Hypothalamus (tissue), 51 donors: ENCODE measurements at places on chromosomes 5 and 9.

- no peak for DNase-seq
Observed at GRCh38 chr9:7376833-7377232, 422.7 kb downstream of the DMAC1 start.

- DNase-seq: no peak
Observed at GRCh38 chr9:110336363-110336762, 1.3 kb downstream of the TXNDC8 start.

DNA sequence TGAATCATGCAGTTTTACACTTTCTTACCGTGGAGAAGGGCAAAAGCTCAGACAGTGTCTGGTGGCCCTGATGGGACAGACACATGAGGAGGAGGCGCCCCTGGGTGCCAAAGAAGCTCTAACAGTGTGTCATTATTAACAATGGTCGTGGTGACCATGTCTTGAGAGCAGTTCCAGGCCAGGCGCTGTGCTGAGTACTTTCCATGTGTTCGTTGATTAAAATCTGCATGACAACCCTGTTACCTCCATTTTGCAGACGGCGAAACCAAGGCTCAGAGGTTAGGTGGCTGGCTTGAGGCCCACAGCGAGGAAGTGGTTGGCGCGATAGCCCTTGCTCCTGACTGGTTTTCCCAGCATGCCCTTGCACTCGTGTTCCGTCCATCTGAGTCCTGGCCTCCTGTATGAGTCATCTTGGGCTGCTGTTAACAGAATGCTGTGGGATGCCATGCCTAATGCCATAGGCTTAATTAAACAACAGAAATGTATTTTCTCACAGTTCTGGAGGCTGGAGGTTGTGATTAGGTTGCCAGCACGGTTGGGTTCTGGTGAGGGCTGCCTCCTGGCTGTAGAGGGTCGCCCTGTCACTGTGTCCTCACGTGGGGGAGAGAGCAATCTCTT is 92.0 kb downstream of the AMBP start:
- DNase-seq: no peak

GRCh38 chr9:33498387-33498786 is 24.7 kb upstream of the NOL6 start:
- DNase-seq: no peak

GRCh38 chr9:136051453-136051836 is 43.6 kb downstream of the NACC2 start:
- DNase-seq: peak; percentile 75

GRCh38 chr9:4859035-4859434 is 66.3 kb downstream of the RCL1 start:
- no peak for DNase-seq

DNA sequence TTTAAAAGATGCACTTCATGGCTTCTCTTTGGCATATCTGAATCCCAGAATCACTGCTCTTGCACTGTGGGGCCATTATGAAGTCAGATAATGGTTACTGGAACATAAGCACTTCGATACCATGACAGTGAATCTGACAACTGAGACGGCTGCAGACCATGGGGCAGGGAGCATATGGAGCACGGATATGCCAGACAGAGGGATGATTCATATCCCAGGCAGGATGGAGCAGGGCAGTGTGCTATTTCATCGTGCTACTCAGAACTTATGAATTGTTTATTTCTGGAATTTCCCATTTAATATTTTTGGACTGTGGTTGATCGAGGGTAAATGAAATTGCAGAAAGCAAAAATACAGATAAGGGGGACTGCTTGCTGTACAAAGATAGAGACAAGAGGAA is 145.0 kb downstream of the EGFLAM start:
- DNase-seq: no peak

- no peak for DNase-seq
Observed at GRCh38 chr9:126981218-126981617, 66.6 kb downstream of the RALGPS1 start.

GRCh38 chr5:36590513-36591286 is 15.7 kb upstream of the SLC1A3 start:
- DNase-seq: no peak

DNA sequence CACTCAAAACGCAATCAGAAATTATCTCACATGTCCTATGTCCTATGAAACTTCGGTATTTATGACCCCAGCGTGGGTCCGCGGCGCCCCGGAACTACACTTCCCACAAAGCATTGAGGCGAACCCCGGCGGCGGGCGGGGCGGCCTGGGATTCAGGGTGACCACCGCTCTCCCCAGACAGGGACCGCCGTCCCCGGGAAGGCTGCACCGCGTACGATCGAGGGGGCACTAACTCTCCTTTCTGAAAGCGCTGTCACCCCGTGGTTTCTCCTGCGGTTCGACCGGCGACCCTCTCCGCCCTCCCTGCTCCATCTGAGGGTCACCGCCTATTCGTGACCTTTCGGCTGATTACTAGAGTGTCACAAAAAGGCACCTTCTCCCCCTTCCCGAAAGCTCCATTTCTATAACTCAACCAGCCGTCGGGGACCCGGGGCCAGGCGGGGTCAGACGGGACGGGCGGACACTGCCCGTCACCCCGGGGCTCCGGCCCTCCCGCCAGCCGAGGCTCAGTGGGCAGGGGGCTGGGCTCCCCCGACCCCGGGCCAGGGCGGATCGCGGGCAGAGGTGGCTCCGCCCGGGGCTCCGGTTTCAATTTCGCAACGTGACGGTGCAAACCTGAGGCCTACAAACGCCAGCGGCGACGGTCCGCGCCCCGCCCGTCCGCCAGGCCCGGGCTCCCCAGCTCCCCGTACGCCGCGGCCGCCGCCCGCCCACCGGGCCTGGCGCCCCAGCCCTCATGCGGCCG is 1.3 kb downstream of the ECPAS start:
- DNase-seq: peak; percentile 59

- DNase-seq: no peak
Observed at GRCh38 chr9:93182572-93182971, 1.4 kb upstream of the WNK2 start.

GRCh38 chr5:141172381-141173204 is at the start of gene PCDHB7:
PCDHB7 (plus strand) TSS chr5:141172644; CDS start chr5:141172836, 192 bp downstream.
- DNase-seq: no peak

DNA sequence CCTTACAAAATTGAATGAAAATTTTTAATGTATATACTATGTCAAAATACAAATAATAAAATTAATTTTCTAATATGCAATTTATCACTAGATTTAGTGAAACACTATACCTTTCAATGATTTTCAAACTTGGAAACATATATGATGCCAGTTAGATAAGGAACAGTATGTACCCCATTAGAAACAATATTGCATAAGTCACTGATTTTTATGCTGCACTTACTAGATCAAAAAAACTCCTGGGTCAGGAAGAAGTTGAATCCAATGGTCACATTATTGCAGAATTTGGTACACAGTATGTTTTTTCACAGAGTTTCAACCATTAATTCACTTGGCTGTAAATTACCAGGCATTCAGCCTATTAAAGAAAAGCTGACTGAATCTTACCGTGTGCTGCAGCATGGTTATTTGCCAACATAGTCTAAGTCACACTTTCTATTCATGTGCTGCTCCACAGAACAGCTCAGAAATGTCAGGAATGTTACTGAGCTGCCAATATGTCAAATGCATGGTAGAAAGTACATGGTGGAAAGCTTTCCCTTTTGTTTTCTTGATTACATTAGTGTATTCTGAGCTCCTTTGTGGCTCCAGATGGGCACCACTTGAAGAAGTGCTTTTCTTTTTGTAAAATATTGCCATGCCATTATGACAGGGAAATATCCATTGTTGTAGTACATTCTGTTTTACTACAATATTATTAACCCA is 9.9 kb upstream of the PRR16 start:
- no peak for DNase-seq

DNA sequence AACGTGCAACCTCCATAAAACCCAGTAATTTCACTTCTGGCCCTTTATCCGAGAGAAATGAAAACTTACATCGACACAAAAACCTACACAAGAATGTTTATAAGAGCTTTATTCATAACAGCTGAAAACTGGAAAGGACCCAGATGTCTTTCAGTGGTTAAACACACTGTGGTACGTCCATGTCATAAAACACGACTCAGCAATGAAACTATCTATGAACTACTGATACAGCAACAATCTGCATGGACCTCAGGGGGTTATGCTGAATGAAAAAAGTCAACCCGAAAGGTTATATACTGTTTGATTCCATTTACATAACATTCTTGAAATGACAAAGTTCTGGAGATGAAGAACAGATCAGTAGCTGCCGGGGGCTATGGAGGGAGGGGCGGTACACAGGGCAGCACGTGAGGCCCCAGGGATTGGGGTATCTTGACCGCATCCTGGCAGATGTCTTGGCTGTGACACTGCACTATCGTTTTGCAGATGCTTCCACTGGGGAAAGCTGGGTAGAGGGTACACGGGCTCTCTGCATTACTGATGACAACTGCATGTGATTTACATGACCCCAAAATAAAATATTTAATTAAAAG is 4.1 kb downstream of the CCDC127 start:
- DNase-seq: no peak

GRCh38 chr9:14315875-14316601 is 2.1 kb upstream of the NFIB start:
- DNase-seq: no peak

DNA sequence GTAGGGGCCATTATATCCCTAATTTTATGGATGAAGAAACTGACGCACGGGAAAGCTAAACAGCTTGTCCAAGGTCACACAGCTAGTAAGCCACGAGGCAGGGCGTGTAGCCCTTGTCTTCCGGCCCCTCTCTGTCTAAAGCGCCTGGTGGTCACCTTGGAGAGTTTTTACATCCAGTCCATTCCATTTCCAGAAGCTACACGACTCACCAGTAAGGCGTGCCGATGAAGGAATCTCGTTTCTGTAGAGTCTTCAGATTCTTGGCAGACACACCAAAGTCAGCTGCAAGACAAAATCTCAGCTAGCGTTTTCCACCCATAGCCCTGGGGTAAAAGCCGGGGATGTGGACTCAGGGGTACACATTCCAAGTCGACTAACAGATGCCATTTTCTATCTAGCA is 80.5 kb downstream of the STK10 start:
- no peak for DNase-seq

GRCh38 chr5:73757416-73757815 is 131.4 kb downstream of the ARHGEF28 start:
- DNase-seq: no peak

DNA sequence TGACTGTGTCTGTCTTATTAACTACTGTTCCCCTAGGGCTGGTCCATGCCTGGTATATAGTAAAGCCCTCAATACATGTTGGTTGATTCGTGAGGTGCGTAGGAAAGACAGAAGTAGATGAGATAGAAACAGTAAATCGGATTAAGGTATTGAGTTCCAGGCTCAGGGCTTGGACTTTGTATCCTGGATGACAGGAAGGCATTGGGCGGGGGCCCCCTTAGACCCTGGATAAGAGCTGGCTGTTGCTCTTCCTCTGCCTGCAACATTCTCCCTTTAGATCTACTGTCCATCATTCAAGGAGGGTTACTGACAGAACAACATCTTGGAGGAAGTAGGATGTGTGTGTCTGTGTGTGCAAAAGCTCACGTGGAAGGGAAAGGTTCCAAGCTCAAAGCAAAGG is 31.2 kb upstream of the CTNNA1 start:
- no peak for DNase-seq

- no peak for DNase-seq
Observed at GRCh38 chr5:139475865-139476617, 5.2 kb downstream of the SMIM33 start.

DNA sequence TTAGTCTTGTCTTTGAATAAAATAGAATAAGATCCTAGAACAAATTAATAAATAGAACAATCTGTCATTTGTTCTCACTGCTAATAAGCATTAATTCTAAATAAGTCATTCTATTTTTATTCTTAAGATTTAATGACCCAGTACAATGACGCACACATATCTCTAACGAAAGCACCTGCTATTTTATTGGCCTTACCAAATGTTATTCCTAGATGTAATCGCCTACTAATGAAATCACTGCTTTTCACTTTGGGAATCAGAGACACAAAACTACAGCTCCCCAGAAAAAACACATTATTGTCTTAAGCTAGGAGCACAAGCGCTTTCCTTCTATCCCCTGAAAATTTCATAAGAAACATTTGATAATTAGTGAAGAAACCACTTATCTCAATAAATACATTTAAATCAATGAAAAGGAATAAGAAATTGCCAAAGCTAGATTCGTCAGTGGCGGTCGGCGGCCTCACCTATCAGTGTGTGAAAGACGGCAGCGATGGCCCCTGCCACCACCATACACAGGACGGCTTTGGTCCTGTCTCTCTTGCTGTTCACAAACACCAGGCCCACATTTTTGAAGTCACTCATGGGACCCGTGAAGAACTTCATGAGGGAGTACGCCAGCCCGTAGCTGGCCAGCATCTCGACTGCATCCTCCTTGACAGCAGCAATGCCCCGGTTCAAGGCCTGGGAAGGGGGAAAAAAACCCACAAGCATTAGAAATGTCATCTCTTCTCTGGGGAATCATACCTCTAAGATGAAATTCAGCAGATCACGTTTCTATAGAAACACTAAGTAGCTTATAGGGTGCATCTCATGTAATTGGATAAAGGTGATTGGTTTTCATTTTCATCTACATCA is 102.8 kb downstream of the ANKH start:
- no peak for DNase-seq

GRCh38 chr5:154513669-154514084 is 35.6 kb upstream of the HAND1 start:
- DNase-seq: no peak

DNA sequence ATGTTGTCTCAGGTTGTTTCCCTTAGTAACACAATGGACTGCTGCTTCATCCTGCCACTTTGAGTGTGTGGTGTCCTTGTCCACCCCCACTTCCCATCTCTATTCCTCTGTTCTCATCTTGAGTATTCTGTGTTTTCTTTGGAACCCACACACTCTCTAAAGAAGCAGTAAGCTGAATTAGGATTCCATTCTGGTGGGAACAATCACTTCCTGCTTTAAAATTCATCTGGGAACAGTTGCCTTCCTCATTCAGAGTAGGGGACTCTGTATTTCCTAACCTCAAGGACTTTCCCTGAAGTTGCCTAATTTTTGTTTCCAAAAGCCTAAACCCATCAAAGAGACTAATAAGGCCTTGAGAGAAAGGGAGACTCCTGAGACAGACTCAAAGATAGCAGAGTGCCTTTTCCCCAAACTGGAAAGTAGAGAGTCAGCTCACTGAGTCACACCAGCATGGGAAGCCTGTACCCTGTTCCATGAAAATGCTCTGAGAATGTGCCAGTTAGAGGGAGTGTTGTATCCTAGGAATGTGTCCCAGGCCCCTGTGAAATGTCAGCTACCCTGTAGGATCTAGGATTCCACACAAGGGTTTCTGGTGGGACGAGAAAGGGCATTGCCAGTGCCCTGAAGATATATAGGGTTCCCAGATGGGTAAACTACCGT is 63.6 kb downstream of the CCDC192 start:
- no peak for DNase-seq

GRCh38 chr9:3758816-3759576 is 233.2 kb upstream of the RFX3 start:
- DNase-seq: no peak

DNA sequence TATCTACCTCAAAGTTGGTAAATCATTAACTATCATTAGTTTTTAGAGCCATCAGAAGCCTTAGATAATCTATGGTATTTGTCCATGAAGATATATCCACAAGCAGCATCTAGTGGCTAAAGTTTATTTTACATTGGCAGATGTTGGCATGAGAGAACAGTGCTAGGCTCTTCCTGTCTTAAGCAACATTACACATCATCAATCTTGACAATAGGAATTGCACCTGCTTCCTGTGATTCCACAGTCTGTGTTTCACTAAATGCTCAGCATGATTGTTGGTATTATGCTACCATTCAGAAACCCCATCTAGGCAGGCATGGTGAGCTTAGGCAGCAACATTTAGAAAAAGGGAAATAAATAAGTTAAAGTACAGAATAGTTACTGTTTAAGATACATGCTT is 246.6 kb downstream of the SLCO4C1 start:
- no peak for DNase-seq

GRCh38 chr5:87319469-87319868 is 51.8 kb downstream of the RASA1 start:
- no peak for DNase-seq

GRCh38 chr9:92775466-92775865 is 10.8 kb upstream of the BICD2 start:
- DNase-seq: no peak
